ENCODE measurements at places on chromosomes 11 and 22.
A peak's percentile ranks its signal among the peaks of the same experiment; 100 is the strongest.

GRCh38 chr11:122398167-122398566, 257.4 kb upstream of the UBASH3B start:
- no peak for DNase-seq

DNA sequence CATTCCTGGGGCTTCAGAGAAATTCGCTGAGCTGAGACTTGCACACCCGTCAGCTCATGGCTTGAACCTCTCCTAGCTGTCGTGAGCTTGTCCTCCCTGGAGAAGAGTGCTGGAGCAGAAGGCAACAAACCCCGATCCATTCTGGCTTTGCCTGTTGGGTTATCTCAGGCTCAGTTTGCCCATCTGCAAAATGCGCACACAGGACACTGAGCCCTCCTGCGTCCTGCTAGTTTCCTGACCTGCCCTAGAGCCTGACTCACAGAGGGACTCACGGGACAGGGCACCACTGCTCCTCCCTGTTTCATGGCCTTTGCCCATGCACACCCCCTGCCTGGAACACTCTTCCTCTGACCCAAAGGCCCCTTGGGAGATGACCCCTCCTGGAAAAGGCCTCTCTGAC, 365.0 kb downstream of the MN1 start:
- DNase-seq: no peak

DNA sequence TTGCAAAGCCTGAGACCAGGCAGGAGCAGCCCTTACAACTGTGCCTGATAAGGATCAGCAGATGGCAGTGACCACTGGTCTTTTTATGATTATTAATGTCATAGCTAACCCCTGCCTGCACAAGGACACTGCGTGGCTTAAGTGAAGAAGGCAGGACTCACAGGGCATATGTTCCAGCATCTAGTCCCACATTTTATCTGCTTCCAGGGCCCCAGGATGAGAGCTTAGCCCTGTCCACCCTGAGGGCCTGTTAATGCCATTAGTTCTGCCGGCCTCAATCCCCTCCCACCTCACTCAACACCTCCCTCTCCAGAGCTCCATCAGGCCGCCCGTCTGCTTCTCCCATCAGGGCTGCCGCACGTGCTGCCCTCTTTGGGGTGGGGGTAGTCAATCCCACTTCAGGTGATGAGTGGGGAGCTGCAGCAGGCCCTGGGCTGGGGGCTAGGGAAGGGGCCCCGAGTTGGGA, 33.1 kb upstream of the TSPAN18 start:
- DNase-seq: no peak

- no peak for DNase-seq
Measured at GRCh38 chr11:33324302-33324985, 67.3 kb downstream of the HIPK3 start.

GRCh38 chr22:23278883-23279675, 98.8 kb downstream of the BCR start:
- DNase-seq: no peak

DNA sequence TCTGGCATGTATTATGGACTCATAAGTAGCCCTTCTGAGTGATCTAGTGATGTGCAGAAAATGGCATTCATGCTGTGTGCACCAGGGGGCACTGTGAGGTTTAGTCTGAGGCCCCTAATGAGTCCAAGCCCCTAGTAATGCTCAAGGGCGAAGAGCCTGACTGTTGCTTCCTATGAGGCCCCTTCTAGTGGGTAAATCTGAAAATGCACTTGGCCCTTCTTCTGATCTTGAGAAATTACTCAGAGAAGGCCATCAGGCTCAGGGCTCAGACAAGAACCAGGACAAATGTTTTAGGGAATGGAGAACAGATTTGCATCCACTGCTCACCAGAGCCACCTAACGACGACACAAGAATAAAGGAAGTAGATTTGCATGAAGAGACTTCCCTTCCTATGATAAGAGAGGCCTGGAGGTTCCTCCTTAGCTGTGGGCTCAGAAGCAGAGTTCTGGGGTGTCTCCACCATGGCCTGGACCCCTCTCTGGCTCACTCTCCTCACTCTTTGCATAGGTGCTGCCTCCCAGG, 75.8 kb downstream of the GGTLC2 start:
- peak; percentile 47 for DNase-seq

- DNase-seq: no peak
Measured at GRCh38 chr22:48894064-48894671, 933.5 kb downstream of the BRD1 start.

- no peak for DNase-seq
Measured at GRCh38 chr11:79263001-79263400, 177.8 kb downstream of the TENM4 start.

DNA sequence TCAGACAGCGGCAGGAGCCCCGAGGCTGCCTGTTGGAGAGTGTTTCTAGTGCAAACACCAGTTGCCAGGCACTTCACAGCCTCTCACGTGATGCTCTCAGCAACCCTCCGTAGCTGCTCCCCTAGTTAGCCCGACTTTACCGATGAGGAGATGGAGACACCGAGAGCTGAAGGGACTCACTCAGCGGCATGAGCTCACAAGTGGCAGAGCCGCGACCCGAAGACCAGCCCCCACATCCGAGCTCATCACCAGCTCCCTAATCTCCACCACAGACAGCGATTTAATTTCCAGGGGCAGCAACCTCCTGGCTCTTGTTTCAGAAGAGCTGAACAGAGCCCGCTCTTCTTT, 28.7 kb upstream of the RTL6 start:
- no peak for DNase-seq

- DNase-seq: no peak
Measured at GRCh38 chr11:2090172-2091111, 48.7 kb downstream of the IGF2 start.

DNA sequence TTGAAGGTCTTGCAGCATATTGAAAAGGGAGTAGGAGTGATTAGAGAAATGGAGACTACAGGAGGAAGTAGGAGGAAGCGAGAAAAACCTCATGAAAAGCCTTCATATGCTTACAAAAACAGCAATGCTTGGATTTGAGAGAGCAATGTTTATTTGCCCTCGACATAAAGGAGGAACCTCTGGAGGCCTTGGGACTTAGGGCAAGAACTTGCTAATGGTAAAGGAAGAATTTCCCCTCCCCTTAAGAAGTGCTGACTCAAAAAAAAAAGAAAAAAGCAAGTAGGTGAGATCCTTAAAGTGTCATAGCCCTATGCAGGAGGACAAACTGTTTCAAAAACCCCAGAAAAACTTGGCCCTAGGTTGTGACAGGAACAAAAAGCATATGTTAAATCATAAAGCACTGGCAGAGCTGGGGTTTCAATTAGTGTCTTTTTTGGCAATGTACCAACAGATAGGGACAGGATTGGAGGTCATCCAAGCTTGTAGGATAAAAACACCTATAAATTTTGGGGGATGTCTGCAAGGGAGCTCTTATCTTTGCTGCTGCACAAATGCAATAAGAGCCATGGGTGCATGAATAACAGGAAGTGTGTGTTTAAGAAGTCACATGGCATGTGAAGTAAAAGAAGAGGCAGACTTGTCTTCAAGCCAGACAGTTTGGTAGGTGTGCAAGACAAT, 4.9 kb downstream of the GLYAT start:
- no peak for DNase-seq

GRCh38 chr11:113613619-113614018, 92.5 kb downstream of the TMPRSS5 start:
- DNase-seq: no peak

- DNase-seq: no peak
Measured at GRCh38 chr11:17012179-17012578, 2.0 kb downstream of the PLEKHA7 start.

GRCh38 chr11:12675951-12676711, 1.9 kb downstream of the TEAD1 start:
- peak; percentile 52 for DNase-seq

- peak; percentile 99 for DNase-seq
Measured at GRCh38 chr11:121595717-121596161, 143.0 kb upstream of the SORL1-AS1 start.

DNA sequence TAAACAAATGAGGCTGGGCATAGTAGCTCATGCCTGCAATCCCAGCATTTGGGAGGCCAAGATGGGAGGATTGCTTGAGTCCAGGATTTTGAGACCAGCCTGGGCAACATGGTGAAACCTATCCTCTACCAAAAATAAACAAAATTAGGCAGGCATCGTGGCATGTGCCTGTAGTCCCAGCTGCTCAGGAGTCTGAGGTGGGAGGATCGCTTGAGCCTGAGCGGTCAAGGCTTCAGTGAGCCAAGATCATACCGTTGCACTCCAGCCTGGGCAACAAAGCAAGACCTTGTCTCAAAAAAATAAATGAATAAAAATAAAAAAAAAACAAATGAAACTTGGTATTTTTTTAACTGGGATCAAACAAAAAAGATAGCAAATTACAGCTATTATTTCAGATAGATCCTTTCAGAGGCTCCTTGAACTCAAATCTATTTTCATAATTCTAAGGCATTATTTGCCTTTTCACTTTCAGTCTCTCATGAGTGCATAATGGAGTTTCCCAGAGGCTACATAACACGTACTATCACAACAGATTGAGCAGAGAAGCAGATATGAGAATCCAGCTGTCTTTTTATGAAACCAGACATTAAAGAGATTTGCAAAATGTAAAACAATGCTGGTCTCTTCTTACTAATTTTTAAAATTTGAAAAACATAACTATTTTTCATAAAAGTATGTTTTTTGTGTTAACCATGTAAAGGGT, 23.1 kb downstream of the DDIAS start:
- no peak for DNase-seq

DNA sequence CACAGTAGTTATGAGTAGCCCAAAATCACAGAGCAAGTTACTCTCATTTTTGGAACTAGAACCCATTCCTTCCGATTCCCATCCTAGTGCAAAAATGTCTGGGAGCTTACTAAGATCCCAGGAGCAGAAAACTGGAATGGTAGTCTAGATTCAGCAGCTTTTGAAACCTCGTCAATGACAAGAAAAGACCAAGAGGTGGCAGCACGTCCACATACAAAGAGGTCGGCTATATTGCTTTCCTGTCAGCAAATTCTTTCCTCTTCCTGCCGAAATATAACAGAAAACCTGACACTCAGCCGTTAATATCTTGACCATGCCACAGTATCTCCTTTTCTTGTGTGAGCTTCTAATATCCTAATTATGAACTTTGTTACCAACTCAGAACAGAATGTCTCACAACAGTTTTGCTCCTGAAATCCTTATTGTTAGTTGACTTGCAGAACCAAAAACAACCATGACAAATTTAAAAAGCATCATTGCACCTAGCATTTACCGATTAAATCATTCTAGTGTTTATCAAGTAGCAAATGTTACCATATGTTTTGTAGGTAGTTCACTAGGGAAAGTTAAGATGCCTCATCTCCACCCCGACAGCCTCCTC, 92.8 kb upstream of the OR9G4 start:
- peak; percentile 47 for DNase-seq

DNA sequence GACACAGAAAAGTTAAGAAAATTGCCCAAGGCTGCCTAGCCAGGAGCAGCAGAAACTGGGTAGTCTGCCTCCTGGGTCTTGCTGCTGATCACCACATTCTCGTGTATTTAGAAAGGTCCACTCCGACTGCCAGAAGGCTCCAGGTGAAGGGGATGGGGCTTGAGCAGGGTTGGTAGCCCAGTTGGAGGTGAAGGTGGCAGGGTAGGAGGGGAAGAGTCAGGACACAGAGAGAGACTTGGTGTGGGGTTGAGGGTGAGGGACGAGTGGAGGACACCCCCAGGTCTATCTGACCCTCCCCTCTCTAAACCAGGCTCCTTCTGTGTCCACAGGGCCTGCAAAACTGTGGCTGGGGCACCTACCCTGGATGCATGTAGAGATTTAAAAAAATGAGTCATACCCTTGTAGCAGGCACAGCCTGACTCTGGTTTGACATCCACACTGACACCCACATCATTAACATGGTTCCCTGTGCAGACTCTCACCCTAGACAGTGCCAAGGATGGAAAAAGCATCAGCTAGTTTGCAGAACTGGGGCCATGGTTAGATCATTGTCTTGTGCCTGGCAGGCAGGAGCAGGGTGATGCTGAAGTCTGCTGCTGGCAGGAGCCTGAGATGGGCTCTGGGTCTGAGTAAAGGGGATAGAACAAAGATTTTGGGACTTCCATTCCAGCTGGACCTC, 273.2 kb downstream of the TENM4 start:
- no peak for DNase-seq

DNA sequence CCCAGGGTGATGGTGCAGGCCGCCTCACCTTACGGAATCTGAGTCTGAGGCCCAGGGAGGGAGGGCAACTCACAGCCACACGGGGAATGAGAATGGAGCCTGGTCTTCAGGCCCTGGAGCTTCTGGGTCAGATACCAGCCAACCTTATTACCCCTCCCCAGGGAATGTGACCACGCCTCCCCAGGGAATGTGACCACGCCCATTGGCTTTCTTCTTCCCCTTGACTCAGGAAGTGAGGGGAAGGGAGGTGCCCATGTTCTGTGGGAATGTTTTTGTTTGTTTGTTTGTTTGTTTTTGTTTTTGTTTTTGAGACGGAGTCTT, 57.5 kb upstream of the RBFOX2 start:
- DNase-seq: peak; percentile 26

- peak; percentile 55 for DNase-seq
Measured at GRCh38 chr11:46489656-46490560, 98.3 kb upstream of the CHRM4 start.

GRCh38 chr11:61774411-61774810, 18.0 kb downstream of the TMEM258 start:
- no peak for DNase-seq

GRCh38 chr11:48148749-48149148, 67.9 kb upstream of the OR4B1 start:
- no peak for DNase-seq

- DNase-seq: no peak
Measured at GRCh38 chr11:125429807-125430678, 66.0 kb downstream of the FEZ1 start.

DNA sequence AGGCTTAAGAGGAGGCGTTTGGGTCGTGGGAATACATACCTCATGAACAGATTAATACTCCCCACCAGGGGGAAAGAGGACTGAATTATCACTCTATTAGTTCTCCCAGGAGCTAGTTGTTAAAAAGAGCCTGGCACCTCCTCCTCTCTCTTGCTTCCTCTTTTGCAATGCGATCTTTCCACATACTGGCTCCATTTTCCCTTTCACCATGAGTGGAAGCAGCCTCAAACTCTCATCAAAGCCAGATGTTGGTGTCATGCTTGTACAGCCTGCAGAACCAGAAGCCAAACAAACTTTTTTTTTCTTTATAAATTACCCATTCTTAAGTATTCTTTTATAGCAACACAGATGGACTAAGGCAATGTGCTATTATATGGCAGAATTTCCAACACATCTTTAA, 258.5 kb downstream of the FAM76B start:
- DNase-seq: no peak
